Activated CD8-positive, alpha-beta T cell treated with anti-CD3 and anti-CD28 coated beads for 36 hours (primary cell): ENCODE measurements at places on chromosomes 7 and 10. TPM values are rescaled to one million over a fixed set of nuclear protein-coding genes. Genes with fewer than 3 reads are reported as not detected.

The ANKRD30A gene
- total RNA-seq, result not detected

The MRLN gene
- not detected for total RNA-seq

The ASB10 gene
- not detected for total RNA-seq

The UTF1 gene
- not detected for total RNA-seq

The TMEM273 gene
- total RNA-seq, result 19.0 TPM
